ENCODE measurements at places on chromosomes 5 and 9.
A peak's percentile ranks its signal among the peaks of the same experiment; 100 is the strongest.

- DNase-seq: no peak
Observed at GRCh38 chr9:37407468-37407867, 15.0 kb upstream of the GRHPR start.

DNA sequence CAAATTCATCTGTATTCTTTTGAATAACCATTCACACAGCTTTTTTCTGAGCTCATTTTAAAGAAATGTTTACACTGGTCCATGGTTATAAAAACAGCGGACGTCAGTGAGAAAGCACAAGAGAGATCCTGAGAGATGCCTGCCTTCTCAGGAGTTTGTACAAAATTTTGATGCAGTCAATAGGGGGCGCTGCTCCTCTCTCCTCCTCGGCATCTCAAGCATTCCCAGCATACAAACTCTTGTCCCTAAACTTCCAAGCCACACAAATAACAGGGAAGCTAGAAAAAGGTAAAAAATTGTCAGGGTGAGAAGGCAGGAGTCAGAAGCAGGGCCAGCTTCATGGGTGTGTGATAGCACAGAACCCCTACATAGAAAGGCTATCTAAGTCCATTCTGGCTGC is 11.2 kb upstream of the CCDC152 start:
- no peak for DNase-seq

DNA sequence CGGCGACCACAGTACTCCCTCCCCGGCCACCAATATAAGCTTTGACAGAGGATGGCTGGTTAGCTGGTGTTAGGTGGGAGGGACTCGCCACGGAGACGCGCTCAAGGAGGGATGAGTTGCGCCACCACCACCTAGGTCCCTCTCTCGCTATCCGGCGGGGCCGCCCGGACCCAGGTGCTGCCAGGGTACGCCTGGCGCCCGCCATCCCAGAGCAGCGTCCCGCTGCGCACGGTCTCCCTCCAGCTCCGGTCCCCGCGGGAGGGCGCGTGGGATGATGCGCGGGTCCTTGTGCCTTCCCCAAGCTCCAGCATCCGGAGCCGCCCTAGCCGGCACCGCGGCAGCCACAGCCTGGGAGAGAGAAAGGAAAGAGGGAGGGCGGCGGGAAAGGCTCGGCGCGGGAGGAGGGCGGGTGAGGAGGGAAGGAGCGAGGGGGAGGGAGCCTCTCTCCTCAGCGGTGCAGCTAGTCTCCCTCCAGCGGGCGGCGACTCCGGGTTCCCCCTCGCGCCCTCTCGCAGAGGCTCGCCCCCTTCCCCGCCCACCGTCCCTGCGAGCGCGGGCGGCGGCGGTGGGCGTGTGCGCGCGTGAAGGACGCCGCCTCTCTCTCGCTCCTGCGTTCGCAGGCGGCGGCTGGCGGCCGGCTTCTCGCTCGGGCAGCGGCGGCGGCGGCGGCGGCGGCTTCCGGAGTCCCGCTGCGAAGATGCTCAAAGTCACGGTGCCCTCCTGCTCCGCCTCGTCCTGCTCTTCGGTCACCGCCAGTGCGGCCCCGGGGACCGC is at the start of gene CAMK4:
CAMK4 (plus strand) TSS at position 598 of the 774 bp plus-strand sequence; CDS start at position 698, 100 bp downstream.
- peak; percentile 80 for DNase-seq

- DNase-seq: no peak
Observed at GRCh38 chr5:108521841-108522506, 140.1 kb upstream of the FBXL17 start.
